ENCODE measurements at places on chromosomes 12 and 14.

GRCh38 chr14:103686831-103687485 lies 28.3 kb downstream of the XRCC3 start:
- no peak for DNase-seq

DNA sequence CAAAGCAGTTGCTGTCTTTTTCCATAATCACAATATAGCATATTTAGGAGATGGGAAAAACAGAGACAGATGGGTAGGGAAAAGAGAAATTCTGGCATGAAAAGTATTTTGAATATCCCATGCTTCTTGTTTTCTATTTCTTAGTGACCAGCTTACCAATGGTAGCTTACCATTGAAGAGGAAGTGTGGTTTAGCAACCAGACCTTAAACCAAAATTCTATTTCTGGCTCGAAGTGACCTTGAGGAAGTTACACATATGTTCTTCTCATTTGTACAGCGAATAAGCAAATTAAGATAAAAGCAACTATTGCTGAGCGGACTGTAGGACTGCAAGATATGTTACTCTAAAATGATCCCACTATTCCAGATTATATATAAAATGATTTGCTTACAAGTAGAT lies 82.9 kb downstream of the FGD4 start:
- DNase-seq = peak; percentile 86

DNA sequence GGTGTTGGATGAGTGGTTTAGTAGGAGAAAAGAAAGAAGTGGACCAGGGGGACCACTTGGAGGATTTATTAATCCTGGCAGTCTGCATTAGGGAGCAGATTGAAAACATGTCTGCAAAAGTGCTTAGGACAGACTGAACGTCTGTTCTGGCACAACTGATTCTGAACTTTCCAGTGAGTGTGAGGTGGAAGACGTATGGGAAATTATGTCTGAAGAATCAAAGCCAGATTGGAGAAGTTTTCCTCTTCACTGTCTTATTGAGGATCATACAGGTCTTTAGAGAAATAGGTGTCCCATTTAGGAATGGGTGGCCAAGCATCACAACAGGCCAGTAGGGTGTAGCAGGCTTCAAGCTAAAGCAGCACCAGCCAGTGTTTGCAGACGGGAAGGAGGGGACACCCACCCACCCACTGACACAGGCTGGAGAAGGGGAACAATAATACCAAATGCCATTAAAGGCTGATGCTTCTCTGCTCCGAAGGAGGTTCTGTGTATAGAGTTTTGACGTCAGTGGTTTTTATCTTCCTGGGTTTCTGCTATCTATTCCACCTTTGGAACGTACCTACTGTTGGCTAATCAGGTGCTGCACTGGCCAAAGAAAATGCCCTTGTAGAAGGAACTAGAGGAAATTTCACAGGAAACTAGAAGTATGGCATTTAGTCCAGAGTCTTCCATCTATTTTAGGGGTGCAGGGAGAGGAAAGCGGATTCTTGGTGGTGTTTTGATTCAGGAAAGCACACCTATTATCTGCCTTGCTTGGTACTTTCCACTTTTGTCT lies 1.8 kb downstream of the SRRM4 start:
- no peak for DNase-seq

- no peak for DNase-seq
Observed at GRCh38 chr14:101736585-101736984, 24.9 kb upstream of the PPP2R5C start.

- DNase-seq = no peak
Observed at GRCh38 chr14:54796961-54797360, 105.7 kb downstream of the GCH1 start.

DNA sequence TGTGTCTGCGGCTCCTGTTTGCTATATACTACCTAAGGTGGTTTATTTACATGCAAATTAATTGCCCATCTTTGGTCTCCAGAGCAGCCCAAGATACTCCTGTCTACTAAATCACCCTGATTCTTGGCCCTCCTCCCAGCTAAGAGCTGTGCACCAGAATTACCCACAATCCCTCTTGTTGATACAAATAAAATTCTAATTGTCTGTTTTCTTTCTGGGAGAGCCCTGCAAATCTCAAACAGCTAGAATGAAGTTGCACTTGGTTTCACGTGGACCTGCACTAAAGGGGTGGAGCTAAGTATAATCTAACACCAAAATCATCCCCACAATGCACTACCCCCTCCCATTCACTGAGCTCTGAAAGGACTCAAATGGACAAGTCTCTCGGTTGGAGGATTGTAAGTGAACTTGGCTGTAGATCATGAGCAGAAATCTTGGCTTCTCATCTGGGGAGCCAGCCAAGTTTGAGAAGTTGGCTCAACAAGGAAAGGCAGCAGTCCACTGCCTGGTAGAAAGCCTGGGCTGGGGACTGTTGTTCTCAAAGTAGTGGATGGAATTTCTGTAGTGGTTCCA lies 6.6 kb downstream of the MAX start:
- no peak for DNase-seq

All from inflammatory macrophage treated with lipopolysaccharide for 1 hour (primary cell).